ENCODE measurements at places on chromosomes 2 and 18.

DNA sequence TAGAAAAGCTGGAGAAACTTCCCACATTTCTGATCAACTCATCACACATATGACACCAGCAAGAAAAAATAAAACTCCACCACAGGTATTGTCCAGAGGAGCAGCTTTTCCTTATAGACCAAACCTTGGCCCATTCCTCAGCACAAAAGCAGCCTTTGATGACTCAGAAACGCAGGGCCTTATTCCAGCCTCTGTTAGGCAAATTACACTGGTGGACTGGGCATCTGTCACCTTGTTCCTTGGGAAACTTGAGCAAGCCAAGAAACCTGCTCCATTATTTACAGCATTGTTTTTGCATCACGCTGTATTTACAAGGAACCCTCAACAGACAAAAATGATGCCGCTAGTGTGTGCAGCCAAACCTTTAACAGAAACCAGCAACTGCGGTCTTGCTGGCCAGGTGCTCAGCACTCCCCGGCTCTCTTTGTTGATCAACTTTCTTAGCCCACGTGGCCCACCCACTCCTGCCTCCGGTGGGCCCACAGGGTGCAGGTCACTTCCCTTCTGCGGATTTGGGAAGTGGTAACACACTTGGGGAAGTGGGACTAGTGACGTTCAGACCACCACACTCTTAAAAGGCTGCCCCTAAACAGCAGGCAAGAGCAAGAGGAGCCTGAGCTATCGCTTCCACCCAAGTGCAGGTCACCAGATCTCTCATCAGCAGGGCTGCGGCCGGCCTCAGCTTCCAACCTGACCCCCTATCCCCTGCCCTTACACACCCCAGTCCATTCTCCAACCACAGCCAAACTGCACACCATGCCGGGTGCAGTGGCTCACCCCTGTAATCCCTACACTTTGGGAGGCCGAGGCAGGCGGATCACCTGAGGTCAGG lies 1.5 kb downstream of the AP1S3 start:
- no peak for DNase-seq

DNA sequence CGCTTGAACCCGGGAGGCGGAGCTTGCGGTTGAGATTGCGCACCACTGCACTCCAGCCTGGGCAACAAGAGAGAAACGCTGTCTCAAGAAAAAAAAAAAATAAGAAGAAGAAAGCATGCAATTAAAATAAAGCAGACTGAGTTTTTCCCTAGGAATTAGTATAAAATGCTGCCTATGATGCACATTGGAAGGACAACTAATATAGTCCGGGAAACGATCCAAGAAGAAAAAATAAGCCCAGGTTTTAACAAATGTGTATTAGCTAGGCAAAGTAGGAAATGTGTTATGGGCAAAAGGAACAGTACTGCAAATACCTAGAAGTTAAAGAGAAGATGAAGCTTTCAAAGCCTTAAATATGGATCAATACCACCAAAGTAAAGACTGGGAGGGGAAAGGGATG lies 64.0 kb downstream of the SPIRE1 start:
- peak; percentile 10 for DNase-seq

DNA sequence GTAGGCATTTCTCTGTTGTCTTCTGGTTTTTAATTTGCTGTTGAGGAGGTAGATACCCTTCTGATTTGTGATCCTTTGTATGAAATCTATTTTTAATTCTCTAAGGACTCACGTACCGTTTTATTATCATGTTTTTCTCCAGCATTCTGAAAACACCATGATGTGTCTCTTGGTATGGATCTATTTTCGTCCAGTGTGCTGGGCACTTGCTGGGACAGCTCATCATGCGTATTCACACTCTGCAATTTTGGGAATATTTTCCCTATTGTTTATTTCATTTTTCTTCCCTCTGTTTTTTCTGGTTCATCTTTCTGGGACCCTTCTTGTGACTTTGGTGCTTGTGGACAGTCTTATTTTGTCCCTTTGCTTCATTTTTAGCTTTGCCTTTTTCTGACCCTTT lies 21.9 kb downstream of the RPIA start:
- no peak for DNase-seq

GRCh38 chr2:157469726-157470125 lies 25.8 kb upstream of the CYTIP start:
- DNase-seq: no peak

GRCh38 chr2:240291337-240292034 lies 144.0 kb upstream of the GPC1 start:
- DNase-seq: no peak

- no peak for DNase-seq
Measured at GRCh38 chr18:49441338-49441938, 19.0 kb downstream of the DYM start.

All from HFFc6 (cell line).